Aorta (tissue), 5 donors: ENCODE measurements at places on chromosomes 5 and 9. TPM values are rescaled to one million over a fixed set of nuclear protein-coding genes. Genes with fewer than 3 reads are reported as not detected.

DNA sequence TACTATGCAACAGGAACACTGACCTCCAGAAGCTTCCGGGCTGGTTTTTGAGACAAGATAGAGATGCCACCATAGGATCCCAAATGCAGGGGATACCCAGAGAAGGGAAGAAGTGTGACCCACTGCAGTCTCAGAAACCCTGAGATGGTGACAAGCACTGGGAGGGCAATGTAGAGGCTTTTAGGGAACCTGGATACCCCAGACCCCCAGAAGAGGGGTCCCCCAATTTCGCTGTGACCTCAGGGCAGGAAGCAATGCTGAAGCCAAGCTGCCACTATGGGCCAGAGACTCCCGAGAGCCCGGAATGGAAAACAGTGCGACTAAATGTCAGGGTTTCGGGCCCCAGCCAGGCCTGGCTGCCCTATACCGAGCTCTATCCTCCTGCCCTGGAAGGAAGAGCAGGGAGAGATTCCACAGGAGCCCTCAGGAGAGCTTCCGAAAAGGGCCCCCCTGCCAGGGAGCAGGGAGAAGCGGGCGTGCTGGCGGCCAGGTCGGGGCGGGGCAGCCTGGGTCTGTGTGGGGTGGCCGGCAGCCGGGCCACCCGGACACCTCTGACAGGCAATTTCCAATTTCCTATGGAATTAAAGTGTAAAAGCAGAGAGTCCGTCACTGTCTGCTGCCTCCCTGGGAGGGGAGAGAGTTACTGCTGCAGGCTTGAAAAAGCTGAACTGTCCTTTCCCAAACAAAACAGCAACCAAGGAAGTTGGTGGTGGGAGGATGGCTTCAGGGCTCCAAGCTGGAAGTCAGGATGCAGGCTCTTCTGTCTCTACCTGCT, 154.2 kb downstream of the FGF18 start:
- DNase-seq = no peak

SYK gene
- 15.0 TPM for total RNA-seq

- peak; percentile 66 for DNase-seq
Observed at GRCh38 chr5:398475-399295, 44.3 kb upstream of the EXOC3 start.

- no peak for DNase-seq
Observed at GRCh38 chr5:172541099-172541772, 86.9 kb upstream of the SH3PXD2B start.

GRCh38 chr5:80437326-80437725, 29.5 kb downstream of the ZFYVE16 start:
- DNase-seq = no peak

COL23A1 gene
- 0.36 TPM for total RNA-seq

DNA sequence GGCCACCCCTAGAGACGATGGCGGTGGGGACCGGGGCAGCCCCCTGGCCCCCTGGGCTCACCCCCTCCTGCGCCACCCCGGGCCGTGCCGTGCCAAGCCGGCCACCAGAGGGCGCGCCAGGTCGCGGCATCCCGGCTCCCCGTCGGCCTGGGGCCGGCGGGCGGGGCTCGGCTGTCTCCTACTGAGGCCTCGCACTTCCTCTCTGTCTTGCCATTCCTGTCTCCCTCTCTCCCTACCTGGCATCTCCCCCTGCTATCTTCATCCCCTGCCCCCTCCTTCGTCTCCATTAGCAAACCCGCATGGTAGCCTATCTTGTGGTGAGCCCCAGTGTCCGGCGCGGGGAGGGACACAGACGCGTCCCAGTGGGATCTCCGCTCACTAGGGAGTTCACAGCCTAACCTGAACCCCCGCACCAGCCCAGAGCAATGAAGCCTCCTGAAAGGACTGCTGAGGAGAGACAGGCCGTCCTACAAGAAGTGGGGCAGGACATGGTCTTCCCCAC, 29.8 kb upstream of the FABP6 start:
- peak; percentile 93 for DNase-seq

DNA sequence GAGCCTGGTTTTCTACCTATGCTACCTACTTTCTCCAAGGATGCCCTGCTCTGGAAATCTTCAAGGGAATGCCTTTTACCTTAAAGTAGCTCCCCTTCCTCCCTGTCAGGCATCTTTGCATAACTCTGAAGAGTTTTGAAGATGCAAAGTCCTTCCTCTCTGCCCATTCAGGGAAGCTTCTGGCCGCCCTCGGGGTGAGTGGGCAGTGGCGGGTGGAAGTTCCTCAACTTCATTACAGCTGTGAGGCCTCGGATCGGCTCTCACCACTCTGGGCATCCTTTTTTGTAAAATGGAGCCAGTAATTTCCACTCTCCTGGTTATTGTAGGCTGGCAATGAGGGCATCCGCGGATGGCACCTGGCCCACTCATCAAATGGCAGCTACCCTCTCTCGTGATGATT, 31.7 kb upstream of the STXBP1 start:
- no peak for DNase-seq

FOXI1 gene
- total RNA-seq = not detected

DNA sequence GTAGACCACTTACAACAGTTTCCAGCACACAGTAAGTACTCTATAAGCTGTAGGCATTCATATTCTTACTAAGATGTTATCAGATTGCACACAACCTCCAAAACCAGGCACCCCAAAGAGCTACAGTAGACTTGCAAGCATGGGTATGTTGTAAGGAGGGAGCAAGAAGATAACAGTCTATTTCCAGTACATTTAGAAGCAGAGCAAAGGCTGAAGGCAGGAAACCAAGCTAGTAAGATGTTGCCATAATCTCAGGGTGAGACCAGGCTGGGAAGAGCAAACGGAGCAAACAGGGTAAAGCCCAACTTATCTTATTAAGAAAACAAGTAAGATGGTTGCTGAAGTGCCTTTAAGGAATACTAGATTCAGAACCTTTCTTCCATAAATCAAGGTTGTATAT, 161.1 kb downstream of the GLIS3 start:
- no peak for DNase-seq

GRCh38 chr5:157265714-157266285, at the start of gene CYFIP2:
Gene CYFIP2 (plus strand): TSS chr5:157266123. CDS start chr5:157285362, 19,239 bp downstream.
- DNase-seq = peak; percentile 75

DNA sequence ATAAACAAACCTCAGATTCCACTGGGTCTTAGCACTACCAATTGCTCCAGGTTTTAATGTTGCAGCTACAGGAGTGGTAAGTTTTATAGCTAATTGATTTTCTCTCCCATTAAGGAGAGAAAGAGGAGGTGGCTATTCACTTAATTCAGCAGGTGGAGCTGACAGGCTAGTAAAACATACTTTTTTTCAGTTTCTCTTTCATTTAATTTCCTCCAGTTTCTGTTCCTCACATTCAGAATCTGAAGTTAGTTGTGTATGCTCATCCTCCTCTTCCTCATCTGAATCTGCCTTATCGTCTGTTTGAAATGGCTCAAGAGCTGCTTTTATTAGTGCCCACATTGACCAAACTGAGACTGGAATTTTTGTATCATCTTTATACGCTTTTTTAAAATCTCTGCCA, 98.0 kb downstream of the PLPPR1 start:
- DNase-seq = no peak

DNA sequence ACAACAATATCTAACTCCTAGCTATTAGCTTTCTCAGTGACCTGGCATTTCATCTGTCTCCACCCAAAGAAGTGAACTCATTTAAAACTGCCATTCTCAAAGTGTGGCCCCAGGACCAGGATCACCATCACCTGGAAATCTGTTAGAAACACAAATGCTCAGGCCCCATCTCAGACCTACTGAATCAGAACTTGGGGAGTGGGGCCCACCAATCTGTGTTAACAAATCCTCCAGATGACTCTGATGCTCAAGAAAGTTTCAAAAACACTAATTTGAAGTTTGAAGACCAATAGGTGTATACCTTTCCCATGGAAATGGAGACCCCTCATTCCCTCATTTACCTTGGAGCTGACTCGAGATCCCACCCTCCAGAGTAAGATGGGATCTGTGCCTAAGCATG, 72.3 kb downstream of the PRELID2 start:
- no peak for DNase-seq

DNA sequence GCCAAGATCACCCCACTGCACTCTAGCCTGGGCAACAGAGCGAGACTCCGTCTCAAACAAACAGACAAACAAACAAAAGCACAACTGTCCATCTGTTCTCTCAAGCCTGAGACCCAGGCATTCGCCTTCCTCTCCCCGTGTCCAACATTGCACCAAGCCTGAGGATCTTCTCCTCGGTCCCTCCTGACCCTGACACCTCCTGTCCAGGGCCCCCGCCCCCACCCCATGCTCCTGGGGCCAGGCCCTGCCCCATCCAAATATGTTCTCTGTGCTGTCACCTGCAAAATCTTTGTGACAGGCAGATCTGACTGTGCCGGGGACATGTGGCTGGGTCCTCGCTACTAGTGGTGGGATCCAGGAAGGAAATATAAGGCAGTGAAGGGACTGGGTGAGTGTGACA, 33.4 kb upstream of the UNC5A start:
- no peak for DNase-seq

GLIPR2 gene
- total RNA-seq = 35.8 TPM

ADAMTS19 gene
- 0.42 TPM for total RNA-seq

GRCh38 chr9:81318571-81318970, 370.8 kb downstream of the TLE1 start:
- DNase-seq = no peak

DNA sequence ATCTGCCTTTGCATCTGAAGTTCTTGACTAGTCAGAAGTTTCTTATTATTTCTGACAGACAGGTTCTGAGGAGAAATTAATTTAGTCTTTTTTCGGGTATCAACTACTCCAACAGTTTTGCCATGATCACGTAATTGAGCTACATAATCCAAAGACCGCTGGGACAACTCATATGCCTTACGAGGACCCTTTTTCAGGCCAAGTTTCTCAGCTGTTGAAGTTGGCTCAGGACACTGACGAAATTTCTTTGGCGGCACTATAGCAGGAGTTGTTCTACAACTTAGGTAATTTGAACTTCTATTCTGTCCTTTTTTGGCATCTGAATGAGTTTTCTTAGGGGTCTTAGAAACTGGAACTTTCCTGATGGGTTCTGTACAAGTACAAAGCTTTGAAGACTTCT, 27.2 kb downstream of the SETX start:
- no peak for DNase-seq

DNA sequence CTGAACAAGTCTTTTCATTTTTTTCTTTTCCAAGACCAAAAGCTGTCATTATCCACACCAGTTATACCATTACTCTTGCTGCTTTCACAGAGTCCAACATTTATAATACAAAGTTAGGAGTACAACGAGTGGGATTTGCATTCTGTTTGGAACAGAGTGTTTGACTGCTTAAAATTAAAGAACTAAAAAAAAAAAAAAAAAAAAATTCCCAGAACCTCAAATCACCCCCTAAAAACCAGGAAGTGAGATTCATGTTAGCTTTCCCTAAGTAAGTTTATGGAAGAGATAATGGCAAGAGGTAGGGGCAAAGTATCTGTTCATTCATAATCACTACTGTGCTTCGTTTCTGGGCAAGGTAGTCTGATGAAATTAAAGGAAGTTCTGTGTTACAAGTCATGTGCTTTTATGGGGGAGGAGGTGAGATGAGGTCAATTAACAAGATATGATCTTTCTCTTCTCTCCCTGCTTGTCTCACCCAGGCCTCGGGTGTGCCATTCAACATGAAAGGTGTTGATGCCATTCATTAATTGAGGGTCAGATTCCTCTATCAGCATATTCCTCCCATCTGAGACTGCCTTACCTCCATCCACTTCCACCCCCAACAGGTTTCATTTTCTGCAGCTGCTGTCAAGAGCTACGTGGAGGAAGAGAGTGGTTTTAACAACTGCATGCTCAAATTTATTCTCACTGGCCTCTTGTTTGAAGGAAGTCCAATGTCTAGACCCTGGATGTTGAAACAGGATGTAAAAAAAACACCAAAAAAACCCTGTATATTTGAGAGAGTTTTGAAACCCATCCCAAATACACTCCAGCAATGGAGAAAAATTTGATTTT, 58.1 kb downstream of the MARCHF3 start:
- DNase-seq = no peak

GRCh38 chr9:114558027-114558675, 29.4 kb upstream of the ATP6V1G1 start:
- DNase-seq = no peak

DNA sequence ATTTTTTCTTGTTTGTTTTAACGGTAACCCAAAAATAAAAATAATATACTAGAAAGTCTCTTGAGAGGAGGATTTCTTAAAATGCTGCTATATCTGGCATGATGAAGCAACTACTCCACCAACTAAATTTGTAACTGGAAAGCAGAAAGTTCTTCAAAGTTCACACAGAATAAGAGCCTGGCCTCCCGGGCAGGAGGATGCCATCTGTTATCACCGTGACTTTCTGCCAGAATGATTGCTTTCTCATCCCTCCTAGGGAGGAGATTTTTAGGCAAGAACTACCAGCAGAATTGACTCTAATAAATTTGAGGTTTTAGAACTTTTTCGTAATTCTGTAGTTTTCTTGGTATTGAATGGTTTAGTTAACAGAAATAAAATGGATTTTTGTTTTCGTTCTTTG, 464.6 kb upstream of the ACTBL2 start:
- DNase-seq = no peak

NOXA1 gene
- 8.5 TPM for total RNA-seq

DNA sequence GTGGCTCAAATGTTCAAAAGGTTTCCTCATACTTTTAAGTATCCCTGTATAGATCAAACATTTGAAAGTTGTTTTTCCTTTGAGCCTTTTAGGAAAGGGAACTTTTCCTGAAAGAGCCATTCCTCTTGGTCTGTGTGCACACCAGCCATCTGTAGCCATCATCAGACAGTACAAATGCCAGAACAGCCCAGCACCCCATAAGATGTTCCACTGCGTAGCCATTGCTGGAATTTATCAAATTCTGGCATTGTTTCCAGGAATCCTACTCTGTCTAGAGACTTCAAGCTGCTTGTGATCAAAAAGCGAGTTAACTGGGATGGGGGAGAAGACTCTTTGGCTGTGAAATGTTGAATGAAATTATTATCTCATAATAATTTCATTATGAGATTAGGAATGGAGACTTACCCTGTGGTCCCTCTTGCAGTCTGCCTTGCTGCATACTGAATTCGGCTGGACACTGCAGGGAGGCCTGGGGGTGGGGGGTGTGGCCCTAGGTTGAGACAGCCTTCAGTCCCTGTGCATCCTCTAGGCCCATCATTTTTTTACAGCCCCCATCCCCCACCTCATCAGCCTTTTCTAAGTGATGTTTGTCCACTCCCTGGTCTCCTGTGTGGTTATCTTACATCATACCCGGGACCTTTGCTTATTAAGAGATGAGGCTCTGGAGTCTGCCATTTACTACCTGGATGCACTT, 99.8 kb downstream of the RALGPS1 start:
- DNase-seq = no peak

ZNF608 gene
- total RNA-seq = 8.5 TPM

FBP2 gene
- total RNA-seq = not detected
